H4 (cell line): ENCODE measurements at places on chromosomes 5 and 9.

- no peak for DNase-seq
Measured at GRCh38 chr5:96150007-96150406, 188.4 kb upstream of the ELL2 start.

DNA sequence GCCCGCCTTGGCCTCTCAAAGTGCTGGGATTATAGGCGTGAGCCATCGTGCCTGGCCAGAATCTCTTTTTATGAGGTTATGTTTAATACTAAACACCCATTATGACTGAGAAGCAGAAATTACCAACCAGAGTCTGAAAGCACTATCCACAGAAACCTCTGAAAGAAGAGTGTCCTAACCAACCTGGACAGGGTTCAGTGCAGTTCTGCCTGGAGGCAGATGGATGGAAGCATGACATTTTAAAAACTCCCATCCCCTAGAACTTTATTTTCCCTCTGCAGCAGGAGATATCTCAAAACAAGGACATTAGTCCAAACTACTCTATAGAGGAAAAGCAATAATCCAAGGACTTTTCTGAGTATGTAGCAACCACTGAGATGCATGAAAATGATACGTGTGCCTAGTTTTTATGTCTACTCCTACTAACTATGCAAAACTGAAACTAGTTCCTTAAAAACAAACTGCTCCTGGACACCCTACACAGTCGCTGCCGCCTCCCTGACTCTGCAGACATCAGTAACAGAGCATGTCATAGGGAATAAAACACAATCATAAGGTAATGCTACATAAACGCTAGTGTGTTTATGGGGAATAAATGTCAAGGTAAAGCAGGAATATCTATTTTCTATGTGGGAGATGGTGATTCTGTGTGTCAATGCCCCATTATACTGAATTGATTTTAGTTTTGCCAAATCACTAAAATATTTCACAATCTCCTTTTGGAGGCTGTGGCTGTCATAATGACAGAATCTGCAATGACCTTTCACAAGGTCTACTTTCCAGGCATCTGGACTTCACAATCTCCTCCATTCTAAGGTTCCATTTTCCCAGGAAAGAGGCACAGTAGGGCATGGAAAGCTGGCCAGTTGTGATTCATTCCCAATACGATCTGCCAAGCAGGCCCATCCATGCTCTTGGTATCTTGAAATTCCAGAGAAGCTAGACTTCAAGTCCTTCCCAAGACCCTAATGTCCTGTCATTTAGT is 122.8 kb downstream of the SIL1 start:
- DNase-seq = no peak

- no peak for DNase-seq
Measured at GRCh38 chr5:74406844-74407243, 233.7 kb downstream of the ENC1 start.

- no peak for DNase-seq
Measured at GRCh38 chr9:91132576-91133073, 229.1 kb downstream of the AUH start.

DNA sequence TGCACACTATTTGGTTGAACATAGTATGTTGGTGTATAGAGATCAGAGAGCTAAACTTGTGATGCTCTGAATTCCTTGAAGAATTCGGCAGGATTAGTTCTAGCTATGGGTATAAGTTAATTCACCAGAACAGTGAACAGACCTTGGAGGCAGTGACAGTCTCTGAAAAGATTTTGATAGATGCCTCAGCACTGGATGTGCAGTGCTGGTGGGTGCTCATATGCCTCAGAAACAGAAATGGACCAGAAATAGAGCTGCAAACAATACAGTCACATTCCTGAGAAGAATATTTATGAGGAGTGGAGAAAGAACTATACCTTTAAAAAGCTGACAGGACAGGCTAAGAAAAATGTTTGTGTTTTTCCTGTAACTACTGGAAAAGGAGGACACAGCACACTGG is 747.7 kb downstream of the KCTD16 start:
- DNase-seq = no peak

DNA sequence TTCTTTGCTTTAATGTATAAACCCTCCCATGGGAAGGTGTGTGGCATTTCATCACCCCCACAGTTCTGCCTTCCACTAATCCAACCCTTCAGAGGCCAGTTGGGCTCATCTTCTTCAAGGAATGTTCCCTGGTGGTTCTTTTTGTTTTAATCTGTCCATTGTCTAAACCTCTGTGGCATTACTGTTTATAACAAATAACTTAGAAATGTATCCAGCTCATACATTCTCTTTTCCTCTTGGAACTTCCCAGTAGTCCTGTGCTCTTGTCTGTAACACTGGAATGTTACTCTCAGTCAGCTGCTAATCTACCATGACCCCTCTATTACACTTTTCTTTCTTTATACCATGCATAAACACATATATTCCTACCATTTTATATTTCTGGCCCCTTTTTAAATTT is 213.5 kb upstream of the TARS1 start:
- DNase-seq = no peak

- DNase-seq = peak; percentile 24
Measured at GRCh38 chr9:78280982-78281668, 15.8 kb upstream of the PSAT1 start.

DNA sequence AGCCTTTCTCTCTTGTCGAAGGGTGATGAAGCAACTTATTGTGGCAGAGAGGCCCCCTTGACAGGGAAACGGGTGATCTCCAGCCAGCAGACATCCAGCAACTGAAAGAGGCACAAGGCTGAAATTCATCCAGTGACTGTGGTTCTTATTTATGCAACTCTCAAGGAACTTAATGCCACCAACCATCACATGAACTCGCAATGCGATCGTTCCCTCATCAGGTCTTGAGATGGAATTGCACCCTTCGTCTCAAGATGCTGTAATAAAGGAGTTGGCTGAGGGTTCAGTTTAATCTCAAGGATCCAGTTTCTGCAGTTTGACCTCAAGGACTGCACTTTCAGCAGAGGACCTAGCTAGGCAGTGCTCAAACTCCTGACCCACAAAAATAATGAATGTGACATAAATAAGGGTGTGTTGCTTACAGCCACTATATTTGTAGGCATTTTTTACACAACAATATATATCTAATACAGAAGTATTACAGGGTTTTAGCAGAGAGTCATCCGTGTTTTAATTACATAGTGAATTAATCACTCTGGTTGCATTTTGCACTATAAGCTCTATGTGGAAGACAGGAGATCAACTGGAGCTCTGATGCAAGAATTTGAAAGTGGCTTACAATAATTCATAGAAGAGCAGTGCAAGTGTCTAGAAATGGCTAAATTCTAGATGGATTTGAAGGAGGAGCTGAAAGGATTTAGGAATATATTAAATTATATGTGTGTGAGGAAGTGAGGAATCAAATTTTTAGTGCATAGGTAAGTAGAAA is 957.8 kb upstream of the CTNND2 start:
- peak; percentile 73 for DNase-seq

- no peak for DNase-seq
Measured at GRCh38 chr9:101668421-101668820, 70.0 kb downstream of the GRIN3A start.

GRCh38 chr9:107465467-107466451 is 23.8 kb downstream of the KLF4 start:
- no peak for DNase-seq

DNA sequence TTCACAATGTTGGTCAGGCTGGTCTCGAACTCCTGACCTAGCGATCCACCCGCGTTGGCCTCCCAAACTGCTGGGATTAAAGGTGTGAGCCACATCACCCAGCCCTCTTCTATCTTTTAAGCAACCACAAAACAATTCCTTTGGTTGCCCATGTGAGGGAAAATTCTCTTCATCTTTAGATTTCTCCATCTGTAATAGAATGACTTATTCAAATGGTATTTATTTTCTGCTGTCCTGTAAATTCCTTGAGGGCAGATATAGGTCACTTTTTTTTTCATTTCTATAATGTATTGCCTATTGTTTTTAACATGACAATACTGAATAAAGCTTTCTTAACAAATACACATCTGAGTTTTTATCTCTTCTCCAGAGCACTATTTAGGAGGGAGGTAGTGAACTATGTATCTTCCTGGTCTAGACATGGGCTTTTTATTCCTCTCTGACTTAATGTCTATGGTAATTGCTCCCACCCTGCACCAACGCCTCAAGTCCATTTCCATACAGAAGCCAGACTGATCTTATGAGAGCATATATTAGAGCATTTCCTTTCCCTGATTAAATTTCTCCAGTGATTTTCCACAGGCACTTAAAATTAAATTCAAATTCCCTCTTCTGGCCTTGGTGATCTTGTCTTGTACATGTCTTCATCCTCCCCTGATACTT is 595.6 kb downstream of the CAAP1 start:
- no peak for DNase-seq

DNA sequence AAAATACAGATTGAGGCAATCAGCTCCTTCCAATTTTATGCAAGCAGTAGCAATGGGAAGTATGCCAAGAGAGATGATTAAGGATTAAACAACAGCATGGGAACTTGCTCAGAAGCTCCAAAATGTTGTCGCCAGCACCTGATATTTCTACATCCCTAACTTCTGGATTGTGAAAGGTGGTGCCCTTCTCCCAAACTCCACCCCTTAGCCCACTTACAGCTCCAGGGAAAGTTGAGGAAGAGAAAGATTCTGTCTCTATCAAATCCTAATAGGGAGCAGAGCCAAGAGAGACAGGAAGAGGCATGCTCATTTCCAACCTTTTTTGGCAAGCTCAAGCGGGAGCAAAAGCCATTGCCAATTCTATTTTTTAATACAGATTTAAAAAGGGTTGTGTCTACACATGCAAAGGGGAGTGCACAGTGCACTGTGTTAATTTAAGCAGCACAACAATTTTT is 92.4 kb upstream of the NR3C1 start:
- DNase-seq = peak; percentile 45

DNA sequence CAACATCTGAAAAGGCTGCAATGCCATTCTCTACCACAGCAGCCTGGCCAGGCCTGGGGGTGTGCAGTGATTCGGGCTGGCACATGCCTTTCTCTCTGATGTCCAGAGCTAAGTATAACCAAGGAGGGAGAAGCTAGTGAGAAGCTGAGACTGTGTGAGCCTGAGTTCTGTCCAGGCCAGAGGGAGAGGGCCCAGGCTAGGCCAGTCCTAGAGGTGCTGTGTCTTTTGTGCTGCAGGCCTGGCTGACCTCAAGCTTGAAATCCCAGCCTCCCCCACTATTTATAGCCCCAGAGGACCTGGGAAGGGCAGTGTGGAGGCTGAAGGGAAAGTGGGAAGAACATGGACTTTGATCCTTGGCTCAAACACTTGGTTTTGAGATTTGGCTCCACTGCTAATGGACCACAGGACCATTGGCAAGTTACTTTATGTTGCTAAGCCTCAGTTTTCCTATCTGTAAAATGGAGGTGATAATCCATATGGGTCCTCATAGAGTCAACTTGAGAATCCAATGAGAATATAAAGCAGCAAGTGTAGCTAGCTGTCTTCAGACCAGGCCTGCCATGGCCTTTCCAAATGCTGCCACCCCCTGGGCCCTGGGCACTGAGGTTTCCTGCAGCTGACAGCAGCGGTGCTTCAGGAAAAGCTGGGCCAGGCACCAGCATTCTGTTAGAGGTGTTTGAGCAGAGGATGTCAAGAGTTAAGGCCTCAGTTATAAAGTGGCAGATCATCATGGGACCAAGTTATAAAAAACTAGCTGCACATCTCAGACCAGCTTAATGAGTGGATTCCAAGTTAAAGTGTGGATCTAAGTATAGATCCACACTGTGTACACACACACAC is 21.1 kb downstream of the BNIP1 start:
- DNase-seq = no peak

DNA sequence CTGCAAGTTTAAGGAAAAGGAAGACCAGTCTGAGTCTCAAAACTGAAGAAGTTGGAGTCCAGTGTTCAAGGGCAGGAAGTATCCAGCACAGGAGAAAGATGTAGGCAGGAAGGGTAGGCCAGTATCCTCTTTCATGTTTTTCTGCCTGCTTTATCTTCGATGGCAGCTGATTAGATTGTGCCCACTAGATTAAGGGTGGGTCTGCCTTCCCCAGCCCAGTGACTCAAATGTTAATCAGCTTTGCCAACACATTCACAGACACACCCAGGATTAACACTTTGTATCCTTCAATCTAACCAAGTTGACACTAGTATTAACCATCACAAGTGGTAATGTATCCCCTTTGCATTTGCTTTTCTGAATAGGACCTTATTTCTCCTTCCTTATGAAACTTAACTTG is 535.9 kb upstream of the FTMT start:
- DNase-seq = no peak

DNA sequence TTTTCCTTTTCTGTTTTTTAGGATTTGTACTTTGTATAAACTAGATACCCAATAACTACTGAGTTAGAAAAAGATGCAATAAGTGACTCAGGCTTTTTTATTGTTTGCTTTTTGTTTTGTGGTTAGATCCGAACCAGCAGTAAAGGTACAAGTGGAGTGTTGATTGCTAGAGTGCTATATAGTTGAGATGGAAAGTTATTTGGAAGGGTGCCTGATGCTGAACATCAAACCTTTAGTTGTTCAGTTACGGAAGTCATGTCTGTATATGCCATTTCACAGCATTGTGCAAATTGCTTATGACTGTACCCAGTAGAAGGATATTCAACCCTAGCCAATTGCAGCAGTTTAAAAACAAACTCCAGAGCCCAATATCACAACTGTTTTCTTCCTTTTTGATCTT is 285.1 kb downstream of the MAT2B start:
- DNase-seq = peak; percentile 55

DNA sequence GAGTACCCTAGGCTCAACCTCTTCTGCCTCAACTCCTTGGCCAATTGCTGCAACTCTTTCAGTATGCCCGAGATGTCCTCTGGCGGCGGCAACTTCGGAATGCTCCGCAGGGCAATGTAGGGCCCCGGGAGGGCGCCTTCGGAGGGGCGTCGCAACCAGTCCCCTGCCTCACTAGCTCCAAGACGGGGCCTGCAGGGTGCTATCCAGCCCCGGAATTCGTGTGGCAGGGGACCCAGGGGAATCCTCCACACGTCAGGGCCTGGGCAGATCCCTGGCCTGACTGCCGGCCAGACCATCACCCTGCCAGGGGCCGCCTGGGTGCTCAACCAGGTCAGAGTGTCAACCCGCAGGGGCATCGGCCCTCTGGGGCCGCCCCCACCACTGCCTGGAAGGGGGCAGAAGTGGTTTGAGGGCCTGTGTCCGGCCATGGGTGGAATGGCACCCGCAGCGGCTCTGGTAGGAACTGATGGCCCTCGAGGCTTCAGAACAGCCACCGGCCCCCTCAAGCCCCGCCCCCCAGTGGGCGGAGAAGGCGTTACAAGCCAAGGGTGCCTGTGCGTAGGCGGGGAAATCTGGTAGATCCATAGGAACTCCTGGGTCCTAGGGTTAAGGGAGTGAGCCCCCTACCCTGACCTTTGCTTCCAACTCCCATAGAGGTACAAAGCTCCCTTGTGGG is at the start of gene POU5F2:
Gene POU5F2 (minus strand): TSS at position 465 of the 676 bp plus-strand sequence. CDS start 37 bp downstream, at position 428.
- no peak for DNase-seq

DNA sequence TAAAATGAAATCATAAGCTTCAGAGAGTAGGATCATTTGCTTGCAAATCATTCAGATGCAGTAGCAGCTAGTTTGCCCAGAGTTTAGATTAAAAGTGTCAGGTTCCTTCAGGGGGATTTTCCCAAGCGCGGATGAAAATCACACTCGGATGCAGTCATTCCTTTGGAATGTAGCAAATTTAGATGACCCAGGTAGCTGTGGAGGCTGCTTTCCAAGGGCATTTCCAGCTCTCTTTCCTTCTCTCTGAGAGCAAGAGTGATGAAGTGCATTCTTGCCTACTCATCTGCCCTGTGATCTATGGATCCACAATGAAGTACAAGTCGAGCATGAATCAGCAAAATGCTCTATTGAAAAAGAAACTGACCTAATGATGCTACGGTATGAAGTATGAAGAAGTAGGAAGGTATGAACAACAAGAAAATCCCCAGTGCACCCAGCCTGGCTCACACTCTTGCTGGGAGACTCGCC is 200.2 kb downstream of the PLK2 start:
- peak; percentile 76 for DNase-seq
